ENCODE measurements at places on chromosomes 16 and 17.

DNA sequence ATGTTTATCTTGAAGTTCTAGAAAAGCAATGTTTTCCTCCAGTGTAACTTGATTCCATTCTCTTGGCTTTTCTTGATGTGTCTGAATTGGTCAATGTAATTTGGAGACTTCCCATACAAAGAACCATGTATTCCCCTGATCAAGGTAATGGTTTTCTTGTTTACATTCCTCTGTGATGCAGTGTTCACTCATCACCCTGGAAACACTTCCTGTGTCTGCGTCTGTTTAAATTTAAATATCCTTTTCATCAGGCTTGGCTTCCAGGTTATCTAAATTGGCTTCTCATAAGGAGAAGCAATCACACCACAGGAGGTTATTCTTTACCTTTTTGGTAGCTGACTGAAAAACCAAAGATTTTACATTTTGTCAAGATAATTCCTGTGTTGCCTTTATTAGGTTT lies 237.3 kb upstream of the WSCD1 start:
- no peak for DNase-seq

DNA sequence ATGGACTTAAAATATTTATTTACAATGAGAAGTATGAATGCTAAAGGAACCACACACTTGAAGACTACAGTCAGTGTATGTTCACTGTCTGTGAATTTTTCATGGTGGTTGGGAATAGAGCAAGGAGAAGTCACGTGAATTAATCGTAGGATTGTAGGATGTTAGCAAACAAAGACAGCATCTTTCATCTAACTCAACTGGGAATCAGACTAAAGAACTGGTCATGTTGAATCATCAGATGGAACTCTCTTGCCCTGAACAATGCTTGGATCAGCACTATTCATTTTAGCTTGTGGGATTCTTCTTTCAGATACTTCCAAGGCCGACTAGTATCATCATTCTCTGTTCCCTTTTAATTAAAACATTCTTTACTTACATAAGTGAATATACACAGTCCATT lies 18.1 kb downstream of the KCNJ2 start:
- DNase-seq = no peak

DNA sequence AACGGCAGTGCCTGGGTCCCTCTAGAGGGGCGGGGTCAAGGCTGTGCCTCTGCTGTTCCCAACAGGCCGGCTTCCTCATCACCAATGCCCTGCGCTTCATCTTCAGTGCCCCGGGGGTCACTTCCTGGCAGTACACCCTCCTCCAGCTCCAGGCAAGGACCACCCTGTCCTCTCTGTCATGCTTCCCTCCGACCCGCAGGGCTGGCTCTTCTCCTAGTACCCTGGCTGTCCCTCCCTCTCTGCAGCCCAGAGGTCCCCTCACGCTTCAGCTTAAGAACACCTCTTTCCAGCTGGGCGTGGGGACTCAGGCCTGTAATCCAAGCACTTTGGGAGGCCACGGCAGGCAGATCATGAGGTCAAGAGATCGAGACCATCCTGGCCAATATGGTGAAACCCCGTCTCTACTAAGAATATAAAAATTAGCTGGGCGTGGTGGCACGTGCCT lies 25.8 kb downstream of the CASKIN2 start:
- no peak for DNase-seq

DNA sequence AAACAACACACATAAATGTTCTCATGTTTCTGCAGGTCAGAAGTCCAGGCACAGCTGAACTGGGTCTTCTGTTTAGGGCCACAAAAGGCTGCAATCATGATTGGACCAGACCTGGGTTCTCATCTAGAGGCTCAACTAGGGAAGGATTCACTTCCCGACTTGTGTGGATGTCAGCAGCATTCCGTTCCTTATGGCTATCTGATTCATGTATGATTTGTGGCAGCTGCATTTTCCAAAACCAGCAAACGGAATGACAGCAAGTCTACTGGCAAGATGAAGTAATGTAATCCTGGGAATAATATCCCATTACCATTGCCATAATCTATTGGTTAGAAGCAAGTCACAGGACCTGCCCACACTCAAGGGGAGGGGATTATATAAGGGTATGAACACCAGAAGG lies 22.1 kb downstream of the CEP112 start:
- DNase-seq = no peak

GRCh38 chr16:17691899-17692176 lies 221.1 kb upstream of the XYLT1 start:
- no peak for DNase-seq

GRCh38 chr16:51244887-51245657 lies 94.0 kb upstream of the SALL1 start:
- no peak for DNase-seq

GRCh38 chr17:80709090-80709695 lies 164.6 kb downstream of the RPTOR start:
- DNase-seq = no peak

GRCh38 chr16:70664325-70665112 lies 18.2 kb downstream of the IL34 start:
- no peak for DNase-seq

- no peak for DNase-seq
These were observed 241.7 kb upstream of the MAF start for GRCh38 chr16:79842197-79842596.

DNA sequence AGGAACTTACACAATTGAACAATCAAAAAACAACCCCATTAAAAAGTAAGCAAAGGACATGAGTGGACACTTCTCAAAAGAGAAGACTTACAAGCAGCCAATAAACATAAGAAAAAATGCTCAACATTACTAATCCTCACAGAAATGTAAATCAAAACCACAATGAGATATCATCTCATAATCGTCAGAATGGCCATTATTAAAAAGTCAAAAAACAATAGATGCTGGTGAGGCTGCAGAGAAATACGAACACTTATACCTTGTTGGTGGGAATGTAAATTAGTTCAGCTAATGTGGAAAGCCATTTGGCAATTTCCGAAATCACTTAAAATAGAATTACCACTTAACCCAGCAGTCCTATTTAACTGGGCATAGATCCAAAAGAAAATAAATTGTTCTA lies 301.9 kb upstream of the KCNJ16 start:
- no peak for DNase-seq

DNA sequence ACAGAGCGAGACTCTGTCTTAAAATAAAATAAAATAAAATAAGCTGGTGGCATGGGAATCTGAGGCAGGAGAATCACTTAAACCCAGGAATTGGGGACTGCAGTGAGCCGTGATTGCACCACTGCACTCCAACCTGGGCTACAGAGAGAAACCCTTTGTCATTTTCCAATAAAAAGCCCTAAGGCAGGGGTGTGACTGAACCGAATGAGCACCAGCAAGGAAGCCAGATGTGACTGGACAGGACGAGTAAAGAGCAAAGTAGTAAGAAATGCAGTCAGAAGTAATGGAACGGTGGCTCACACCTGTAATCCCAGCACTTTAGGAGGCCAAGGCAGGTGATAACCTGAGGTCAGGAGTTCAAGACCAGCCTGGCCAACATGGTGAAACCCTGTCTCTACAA lies 3.8 kb upstream of the RPL23 start:
- DNase-seq = no peak

GRCh38 chr17:64178011-64178825 lies 48.3 kb upstream of the ERN1 start:
- no peak for DNase-seq

DNA sequence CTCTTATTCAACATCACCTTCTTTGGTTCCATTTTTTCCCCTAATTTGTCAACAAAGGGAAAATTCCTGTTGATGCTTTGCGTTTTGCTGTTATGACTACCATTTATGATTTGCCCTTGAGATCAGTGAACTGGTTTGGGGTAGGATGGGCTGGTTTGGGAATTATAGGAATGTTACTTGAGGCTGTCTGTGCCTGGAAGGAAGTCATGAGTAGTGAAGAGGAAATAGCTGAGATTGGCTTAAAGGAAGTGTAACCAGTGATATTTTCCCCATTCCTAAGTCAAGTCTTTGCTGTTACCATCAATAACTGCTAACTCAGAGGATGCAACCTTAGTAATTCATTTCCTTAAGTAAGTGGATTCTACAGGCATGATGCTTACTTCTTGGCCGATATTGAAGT lies 179.2 kb downstream of the MAP2K6 start:
- DNase-seq = no peak

Measured in stimulated activated CD4-positive, alpha-beta T cell treated with anti-CD3 and anti-CD28 coated beads, TNF-alpha, amount 100 ng/mL, for 24 hours (primary cell).